H7 (cell line): ENCODE measurements at places on chromosomes 3 and 15. TPM values are rescaled to one million over a fixed set of nuclear protein-coding genes. Genes with fewer than 3 reads are reported as not detected.

- DNase-seq: no peak
Measured at GRCh38 chr15:37900326-37901221, 33.9 kb upstream of the TMCO5A start.

The MME gene
- 2.8 and 4.8 TPM in 2 replicates for total RNA-seq

- no peak for DNase-seq
Measured at GRCh38 chr3:158355623-158356588, 215.1 kb upstream of the MLF1 start.

DNA sequence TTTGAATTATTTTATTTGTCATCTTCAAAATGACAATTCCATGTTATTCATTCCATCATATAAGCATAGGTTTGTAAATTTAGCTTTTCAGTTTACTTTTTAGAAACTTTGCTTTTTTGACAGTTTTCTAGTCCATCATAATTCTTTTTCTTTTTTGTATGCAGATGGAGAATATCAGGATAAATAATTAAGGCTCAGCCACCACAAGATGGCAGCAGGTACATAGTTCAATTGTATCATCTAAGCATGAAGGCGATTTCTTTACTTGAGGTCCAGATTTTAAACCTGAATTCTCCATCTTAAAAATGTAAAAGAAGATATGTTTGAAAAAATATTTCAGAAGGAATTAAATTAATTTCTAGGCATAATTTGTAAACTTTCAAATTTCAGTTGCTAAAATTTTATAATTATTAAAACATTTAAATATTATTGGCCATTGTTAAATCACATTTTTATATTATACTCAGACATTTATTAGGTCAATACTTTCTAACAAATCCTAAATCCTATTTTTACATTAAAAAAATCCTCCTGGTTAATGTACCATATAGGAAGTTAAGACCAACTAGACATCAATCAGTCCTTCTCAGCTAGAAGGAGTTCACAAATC, 15.1 kb downstream of the PLSCR5 start:
- no peak for DNase-seq

- DNase-seq: no peak
Measured at GRCh38 chr3:59446775-59447465, 397.1 kb upstream of the CFAP20DC start.
